Midbrain (tissue), 1 donor: ENCODE measurements at places on chromosomes 11 and 22.

- DNase-seq: no peak
Measured at GRCh38 chr11:127815331-127815730, 772.0 kb downstream of the ETS1 start.

DNA sequence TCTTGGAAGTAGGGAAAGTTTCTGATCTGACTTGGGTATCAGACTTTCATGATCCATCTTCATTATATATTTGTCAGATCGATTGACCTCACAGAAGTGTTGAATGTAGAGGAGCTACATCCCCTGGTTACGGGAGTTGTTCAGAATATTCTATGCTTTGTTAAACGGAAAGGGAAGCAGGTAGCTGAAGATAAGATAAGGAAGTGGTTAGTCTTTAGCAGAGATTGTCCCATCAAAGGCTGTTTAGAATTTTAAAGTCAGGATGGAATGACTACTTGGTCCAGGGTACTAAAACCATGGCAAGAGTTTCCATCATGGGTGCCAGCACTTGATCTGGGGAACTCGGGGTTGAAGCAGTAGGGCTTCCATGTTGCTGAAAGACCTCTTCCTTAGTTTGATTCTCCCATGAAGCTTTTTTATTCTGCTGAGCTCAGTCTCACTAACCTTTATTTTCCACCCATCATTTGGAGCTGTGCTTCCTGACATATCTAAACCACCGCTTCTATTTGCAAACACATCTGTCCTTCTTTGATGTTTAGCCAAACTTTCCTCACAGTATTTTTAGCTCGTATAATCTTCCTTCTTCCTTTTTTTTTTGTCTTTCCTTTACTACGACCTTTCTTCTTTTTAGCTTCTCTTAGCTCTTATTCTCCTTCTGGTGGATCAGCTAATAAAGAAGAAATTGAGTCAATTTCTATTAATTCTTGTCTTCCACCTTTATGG is 4.0 kb upstream of the C22orf31 start:
- no peak for DNase-seq

DNA sequence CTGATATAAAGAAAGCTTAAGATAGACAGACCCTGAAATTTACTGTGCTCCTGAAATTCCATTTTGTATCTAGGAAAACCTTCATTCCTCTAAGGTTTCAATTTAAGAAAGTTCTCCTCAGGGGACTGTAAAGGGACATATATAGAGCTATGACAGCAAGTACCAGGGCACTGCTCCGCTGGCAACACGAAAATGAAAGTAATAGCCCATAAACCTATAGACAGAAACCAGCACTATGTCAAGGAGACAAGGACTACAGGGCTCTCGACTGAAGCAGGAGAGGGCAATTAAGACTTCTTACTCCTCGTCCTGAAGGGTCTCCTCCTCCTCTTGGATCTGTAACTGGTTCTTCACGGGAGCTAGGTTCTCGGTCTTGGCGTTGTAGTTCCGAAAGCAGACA is 6.9 kb downstream of the FEZ1 start:
- no peak for DNase-seq

GRCh38 chr11:19311308-19312030 is 70.7 kb upstream of the E2F8 start:
- peak; percentile 85 for DNase-seq

DNA sequence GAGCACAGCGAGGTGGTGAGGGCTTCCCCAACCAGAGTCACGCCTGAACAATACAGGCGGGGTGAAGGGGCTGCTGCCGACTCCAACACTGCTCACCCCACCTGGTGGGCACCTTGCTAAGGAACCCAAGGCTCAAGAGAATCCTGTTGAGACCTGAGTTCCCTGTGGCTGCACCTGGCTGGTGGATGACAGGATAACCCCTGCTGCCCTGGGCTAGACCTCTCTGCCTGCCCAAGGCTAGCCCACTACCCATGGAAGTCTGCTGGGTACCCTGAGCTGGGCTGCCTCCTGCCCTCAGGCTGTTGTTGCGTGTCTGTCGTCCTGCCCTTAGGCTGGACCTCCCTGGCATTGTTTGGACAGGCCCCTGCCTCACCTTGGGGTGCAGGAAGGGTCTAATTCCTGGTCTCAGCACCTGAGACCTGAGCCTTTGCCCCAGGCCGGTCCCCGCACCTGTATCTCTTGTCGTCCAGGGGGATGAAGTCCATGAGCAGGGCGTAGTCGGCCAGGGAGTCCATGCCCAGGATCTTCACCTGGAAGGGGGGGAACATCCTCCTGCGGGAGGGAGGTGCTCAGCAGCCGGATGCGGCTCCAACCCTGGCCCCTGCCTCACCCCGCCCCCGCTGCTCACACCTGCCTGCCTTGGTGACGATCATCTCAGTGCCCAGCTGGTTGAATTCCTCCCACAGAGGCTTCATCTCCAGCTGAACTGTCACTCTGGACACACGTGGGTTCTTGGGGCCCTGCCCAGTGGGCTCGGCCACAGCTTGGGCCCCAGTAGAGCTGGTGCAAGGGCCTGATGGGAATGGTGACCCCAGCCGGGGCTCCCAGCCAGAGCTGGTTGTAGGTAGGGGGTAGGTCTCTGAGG is 4.9 kb upstream of the NUDT8 start:
- no peak for DNase-seq

GRCh38 chr11:78019808-78020207 is 3.3 kb downstream of the KCTD14 start:
- DNase-seq: no peak

GRCh38 chr11:119538753-119539152 is 115.8 kb upstream of the THY1 start:
- no peak for DNase-seq

GRCh38 chr22:45615364-45615763 is 56.3 kb upstream of the ATXN10 start:
- DNase-seq: no peak

DNA sequence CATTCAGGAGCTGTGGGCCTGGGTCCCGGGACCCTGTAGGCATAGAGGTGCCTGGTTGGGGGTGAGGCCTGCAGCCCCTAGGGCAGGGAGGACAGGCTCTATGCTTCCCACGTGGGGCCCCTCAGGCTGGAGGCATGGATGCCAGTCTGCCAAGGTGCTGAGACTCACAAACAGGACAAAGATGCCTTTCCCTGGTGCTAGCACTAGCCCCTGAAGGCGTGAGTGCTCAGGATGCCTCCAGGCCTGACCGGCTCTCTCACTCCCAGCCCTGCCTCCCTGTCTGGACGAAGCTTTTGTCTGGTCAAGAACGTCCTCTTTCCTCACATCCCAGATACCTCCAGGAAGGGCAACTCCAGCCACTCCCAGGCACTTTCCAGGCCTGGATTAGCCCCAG is 2.1 kb downstream of the CDC42BPG start:
- DNase-seq: no peak

DNA sequence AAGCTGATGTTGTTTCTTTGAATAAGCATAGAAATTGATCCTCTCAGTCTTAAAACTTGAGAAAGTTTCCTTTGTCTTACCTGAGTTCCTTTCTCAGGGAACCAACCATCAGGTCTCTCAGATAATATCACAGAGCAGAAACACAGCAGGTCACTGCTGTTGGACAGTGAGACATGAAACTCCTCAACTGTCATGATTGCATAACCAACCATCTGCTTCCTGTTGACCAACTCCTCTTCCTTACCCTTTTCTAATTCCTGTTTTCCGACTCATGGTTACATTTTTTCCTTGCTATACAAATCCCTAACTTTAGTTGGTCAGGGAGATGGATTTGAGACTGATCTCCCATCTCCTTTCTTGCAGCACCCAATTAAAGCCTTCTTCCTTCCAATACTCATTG is 845.3 kb downstream of the FAM181B start:
- no peak for DNase-seq

DNA sequence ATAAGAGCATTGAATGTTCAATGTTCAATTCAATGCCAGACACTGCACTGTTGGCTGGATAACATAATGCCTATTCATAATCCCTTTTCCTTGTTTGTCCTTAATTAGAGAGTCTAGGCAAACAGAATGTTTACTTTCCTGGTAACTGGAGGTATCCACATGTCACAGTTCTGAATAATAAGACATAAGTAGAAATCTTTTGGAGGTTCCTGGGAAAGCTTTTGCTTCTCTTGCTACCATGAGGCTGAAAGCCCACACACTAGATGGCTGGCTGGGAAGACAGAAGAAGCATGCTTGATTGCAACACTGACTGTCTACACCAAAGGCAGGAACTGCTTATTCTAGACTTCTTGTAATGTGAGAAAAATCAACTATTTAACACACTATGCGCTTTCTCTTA is 79.5 kb downstream of the GAB2 start:
- DNase-seq: peak; percentile 57

- no peak for DNase-seq
Measured at GRCh38 chr22:37047006-37047405, 4.5 kb upstream of the KCTD17 start.

- DNase-seq: no peak
Measured at GRCh38 chr11:33695051-33695566, 5.5 kb downstream of the C11orf91 start.

DNA sequence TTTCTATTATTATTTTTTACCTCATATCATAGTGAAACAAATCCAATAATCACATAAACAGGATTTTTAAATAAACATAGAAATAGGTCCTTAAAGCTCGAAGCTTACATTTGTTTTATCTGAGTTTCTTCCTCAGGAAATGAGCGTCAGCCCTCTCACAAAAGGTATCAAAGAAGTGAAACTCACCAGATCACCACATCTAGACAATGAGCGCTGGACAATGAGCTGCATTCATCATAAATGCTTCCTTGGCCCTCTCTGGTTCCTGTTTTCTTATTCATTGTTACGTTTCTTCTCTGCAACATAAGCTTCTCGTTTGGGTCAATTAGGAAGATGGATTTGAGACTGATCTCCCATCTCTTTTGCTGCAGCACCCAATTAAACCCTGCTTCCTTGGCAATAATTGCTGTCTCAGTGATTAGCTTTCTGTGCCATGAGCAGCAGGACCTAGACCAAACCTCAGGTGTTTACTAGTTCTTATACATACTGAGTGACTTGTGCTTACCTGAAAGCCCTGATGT is 649.9 kb upstream of the LUZP2 start:
- DNase-seq: no peak

DNA sequence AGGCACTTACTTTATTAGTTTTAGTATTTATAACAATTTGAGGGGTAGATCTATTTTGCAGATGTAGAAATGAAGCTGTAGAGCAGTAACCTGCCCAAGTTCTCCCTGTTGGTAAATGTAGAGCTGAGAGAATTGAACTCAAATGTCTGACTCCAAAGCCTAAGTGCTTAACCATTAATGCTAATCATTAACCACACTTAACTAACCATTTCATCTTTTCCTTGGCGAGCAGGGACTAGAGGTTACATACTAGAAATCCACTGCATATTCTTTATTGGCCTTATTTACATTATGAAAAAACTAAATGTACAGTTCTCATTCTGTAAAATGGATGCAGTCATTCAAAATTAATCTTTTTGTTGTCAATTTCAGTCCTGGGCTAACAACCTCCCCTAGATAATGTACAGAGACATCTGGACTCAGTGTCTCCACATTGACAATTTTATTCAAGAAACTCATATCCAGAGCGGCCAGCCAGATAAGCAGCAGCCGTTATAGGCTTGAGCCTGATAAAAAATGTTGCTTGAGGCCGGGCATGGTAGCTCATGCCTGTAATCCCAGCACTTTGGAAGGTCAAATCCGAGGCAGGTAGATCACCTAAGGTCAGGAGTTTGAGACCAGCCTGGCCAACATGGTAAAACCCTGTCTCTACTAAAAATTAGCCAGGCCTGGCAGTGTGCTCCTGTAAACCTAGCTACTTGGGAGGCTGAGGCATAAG is 76.7 kb upstream of the PICALM start:
- no peak for DNase-seq

DNA sequence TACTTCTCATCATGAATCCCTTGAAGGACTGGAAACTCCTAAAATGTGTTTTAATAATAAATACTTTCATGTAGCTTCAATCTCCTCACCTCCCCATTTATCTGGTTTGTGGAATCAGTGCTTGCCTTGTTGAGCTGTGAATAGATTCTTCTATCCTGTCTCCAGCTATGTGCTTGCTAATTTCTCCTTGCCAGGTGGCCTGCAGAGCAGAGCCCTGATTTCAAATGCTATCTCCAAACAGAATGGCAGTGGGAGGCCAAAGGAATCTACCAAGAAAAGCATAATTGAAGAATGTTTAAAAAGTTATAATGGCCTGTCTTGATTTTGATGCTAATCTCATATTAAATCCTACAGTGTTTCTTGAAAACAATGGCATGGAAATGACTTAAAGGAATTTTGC is 309.3 kb upstream of the CHORDC1 start:
- DNase-seq: no peak

DNA sequence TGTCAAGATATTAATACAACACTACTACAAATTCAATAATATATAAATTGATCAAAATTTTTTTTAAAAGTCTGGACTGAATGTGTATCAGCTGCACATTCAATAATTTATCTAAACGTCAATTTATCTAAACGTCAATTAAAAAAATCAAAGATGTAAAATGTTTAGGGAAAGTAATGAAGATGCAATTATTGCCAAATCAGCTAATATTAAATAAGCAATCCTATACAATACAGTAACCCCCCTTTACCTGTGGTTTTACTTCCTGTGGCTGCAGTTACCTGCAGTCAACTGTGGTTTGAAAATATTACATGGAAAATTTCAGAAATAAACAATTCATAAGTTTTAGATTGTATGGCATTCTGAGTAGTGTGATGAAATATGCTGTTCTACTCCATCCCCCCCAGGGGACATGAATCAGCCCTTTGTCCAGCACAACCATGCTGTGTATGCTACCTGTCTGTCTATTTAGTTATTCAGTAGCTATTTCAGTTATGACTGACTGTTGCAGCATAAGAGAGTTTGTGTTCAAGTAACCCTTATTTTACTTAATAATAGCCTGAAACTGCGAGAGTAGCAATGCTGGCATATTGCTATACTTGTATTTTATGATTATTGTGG is 72.2 kb downstream of the CWF19L2 start:
- DNase-seq: no peak

GRCh38 chr22:40552070-40552469 is 84.4 kb downstream of the MRTFA start:
- no peak for DNase-seq

GRCh38 chr11:84906995-84907394 is 720.1 kb downstream of the DLG2 start:
- DNase-seq: no peak

DNA sequence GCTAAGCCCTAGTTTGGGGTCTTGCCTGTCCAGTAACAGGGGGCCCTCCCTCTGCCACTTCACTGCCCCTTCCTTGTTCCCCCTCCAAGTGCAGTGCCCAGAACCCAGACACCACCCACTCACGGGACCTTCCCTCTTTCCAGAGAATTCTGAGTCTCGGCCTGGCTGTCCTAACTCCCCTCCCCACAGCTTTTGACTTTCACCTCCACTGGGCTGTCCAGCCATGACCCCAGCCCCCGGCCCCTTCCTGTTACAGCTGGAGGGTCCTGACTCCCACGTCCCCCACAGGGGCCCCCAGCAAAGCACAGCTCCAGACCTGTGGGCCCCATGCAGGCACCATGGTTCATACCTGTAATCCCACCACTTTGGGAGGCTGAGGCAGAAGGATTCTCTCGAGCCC is 71.5 kb downstream of the BRD1 start:
- no peak for DNase-seq
